Mammary microvascular endothelial cell (primary cell): ENCODE measurements at places on chromosomes 7 and 10. TPM values are rescaled to one million over a fixed set of nuclear protein-coding genes. Genes with fewer than 3 reads are reported as not detected.

Gene PRPS1L1
- total RNA-seq, result not detected in 2 replicates

Gene INA
- total RNA-seq, result 1.1 and 1.6 TPM in 2 replicates

Gene PAPOLB
- not detected in 2 replicates for total RNA-seq

Gene CALN1
- total RNA-seq, result not detected in 2 replicates

Gene CCSER2
- total RNA-seq, result 19.1 and 27.0 TPM in 2 replicates

Gene ODAD2
- total RNA-seq, result 1.7 and 4.5 TPM in 2 replicates

Gene ITPRIP
- 57.4 and 62.5 TPM in 2 replicates for total RNA-seq

Gene ANKRD30A
- not detected in 2 replicates for total RNA-seq

Gene PTER
- 8.4 and 10.0 TPM in 2 replicates for total RNA-seq

Gene AVPI1
- total RNA-seq, result 4.4 and 5.2 TPM in 2 replicates

Gene AKR1D1
- not detected in 2 replicates for total RNA-seq

Gene IL2RA
- total RNA-seq, result not detected in 2 replicates

Gene LIPM
- not detected in 2 replicates for total RNA-seq

Gene MYPN
- 0.40 and 0.79 TPM in 2 replicates for total RNA-seq

Gene SPAG6
- total RNA-seq, result not detected in 2 replicates

Gene CC2D2B
- not detected in 2 replicates for total RNA-seq

Gene RASA4B
- total RNA-seq, result 3.3 and 4.6 TPM in 2 replicates

Gene PON3
- total RNA-seq, result not detected in 2 replicates

Gene TFEC
- 8.3 and 10.9 TPM in 2 replicates for total RNA-seq

Gene TMEM270
- not detected in 2 replicates for total RNA-seq

Gene POLD2
- 117 TPM in 2 replicates for total RNA-seq

Gene DEPP1
- total RNA-seq, result 32.3 and 40.5 TPM in 2 replicates

Gene AKAP9
- 15.9 and 16.3 TPM in 2 replicates for total RNA-seq

Gene LHFPL3
- total RNA-seq, result not detected in 2 replicates
